Stimulated activated CD4-positive, alpha-beta T cell treated with anti-CD3 and anti-CD28 coated beads, Interleukin-15, amount 100 ng/mL, for 48 hours (primary cell): ENCODE measurements at places on chromosomes 7 and 10.

DNA sequence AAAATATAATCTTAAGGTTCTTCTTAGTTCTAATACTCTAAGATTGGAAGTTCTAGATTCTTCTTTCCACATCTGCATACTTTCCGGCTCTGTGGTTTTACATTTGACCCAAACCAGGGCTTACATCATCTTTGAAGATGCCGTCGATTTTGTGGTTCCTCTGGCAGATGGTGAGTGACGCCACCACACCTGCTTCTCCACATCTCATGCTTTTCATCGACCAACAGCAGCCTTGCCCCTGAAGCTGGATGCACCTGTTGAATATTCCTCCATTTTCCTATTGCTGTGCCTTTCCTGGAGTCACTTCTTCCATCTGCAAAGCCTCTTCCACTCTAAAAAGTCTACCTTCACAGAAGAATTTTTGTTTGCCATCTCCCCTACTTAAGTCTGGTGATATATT is 121.3 kb downstream of the PRKCQ start:
- no peak for DNase-seq

- DNase-seq = no peak
These were observed 17.8 kb downstream of the NPSR1 start for GRCh38 chr7:34675749-34676374.

- no peak for DNase-seq
These were observed 24.7 kb downstream of the LRRC27 start for GRCh38 chr10:132356621-132357195.

DNA sequence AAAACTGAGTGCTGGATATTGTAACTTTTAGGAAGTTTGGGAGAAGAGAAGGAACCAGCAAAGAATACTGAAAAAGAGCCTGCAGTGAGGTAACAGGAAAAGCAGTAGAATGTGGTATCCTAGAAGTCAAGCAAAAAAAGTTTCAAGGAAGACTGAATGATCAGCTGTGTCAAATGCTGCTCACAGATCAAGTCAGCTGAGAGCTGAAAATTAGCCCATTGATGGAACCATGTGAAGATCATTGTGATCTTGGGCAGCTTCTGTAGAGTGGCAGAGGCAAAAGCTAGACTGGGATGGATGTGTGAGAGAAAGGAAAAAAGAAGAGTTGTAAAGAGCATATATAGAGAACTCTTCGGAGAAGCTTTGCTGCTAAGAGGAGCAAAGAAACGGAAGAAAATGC is 315.4 kb upstream of the BMPER start:
- DNase-seq = no peak

- DNase-seq = no peak
These were observed 75.1 kb downstream of the ZMIZ1 start for GRCh38 chr10:79143879-79144278.

- DNase-seq = no peak
These were observed 482.4 kb upstream of the SEMA3D start for GRCh38 chr7:85669225-85669624.

- DNase-seq = no peak
These were observed 84.8 kb upstream of the ASAH2 start for GRCh38 chr10:50336140-50336539.

DNA sequence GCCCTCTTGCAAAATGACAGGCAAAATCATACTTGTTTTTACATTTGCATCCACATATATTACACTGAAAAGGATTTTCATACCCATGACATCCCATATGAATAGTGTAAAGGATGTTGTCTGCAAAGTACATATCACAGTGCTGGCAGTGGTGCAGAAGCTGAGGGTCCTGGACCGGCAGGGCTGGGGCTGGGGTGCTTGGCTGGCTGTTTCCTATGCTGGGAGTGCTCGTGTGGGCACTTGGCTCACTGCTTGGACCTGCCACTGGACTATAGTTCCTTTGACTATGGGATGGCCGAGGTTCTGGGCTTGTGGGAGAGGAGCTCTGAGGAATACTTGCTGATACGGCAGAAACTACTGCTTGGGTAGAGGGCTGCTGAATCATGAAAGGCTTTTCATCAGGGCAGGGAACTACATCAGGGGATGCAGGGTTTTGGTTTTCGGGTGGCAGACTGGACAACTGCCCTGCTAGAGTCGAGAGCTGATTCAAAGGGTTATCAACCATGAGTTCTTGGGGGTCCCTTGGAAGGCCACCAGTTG is 13.7 kb downstream of the PSTK start:
- no peak for DNase-seq

GRCh38 chr7:41328544-41328943 is 374.3 kb downstream of the INHBA start:
- DNase-seq = no peak

GRCh38 chr10:49139028-49139845 is 5.4 kb upstream of the FAM170B start:
- no peak for DNase-seq

GRCh38 chr10:58269782-58270290 is 874 bp downstream of the CISD1 start:
- no peak for DNase-seq

DNA sequence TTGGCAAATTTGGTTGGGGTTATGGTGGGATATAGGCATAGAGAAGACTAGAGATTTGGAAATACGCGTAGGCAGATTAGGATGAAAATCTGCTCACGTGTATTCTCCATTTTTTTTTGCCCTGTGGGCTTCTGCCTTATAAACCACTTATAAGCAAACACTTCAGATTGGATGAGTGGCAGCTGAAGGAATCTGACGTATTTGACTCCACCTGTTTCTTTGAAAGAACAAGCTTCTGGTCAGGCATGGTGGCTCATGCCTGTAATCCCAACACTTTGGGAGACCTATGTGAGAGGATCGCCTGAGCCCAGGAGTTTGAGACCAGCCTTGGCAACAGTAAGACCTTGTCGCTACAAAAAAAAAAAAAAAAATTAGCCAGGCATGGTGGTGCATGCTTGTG is 5.1 kb downstream of the STK31 start:
- no peak for DNase-seq

DNA sequence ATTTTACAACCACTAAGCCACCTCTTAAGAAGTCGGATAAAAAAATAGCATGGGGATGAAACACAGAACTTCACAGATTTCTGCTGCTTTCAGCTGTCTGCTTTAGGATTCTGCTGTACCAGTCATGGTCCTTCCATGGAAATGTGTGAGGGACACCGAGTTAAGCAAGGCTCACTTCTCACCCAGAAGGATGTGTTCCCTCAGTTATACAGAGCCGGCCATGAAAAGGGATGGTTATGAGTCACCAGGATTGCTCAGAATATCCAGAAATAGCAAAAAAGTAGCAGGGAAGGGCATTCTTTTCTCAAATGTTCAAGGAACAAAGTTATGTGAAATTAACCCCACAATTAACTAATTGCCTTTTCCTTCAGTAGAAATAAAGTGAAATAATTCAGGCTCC is 124.4 kb downstream of the AMPH start:
- no peak for DNase-seq

DNA sequence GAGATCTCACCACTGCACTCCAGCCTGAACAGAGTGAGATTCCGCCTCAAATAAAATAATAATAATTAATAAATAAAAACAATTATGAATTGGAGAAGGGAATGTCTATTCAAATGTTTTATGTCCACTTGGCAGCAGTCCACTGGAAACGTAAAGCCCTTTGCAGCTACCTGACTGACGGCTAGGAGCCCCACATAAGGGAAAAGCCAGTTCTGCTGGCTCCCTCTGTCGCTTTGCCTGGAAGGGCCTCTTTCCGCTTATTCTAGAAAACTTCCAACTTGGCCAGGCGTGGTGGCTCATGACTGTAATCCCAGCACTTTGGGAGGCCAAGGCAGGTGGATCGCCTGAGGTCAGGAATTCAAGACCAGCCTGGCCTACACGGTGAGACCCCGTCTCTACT is 6.1 kb upstream of the TNS3 start:
- DNase-seq = no peak

DNA sequence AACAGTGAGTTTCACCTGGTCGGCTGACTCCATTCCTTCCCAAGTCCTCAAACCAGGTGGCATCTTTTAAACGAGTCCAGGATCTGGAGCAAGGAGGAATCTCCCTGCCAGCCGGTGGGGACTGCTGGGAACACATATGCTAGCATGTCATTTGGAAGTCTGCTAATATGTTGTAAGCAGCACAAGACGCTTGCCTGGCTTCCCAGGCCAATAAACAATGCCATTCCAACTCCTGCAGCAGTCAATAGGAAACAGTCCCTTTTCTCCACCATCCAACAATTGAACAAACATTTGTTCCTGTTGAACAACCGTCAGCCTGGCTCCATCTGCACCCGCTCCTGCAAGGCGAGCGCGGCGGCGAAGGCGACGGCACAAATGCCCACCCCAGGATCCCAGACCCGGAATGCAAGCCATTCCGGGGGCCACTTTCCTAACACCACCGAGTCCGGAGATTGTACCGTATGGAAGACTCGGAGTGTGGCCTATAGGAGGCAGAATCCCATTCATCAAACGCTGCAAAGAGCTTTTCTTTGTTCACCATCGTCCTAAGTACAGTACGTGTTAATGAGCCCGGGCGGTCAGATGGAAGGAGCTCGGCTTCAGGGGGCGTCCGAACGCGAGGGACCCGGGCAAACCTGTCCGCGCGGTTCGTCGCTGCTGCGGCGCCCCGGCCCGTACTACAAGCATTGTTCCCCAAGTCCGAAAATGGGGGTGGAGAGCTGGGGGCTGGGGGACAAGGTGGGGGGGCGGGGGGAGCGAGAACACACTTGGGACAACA is 1.6 kb downstream of the FAM53B start:
- no peak for DNase-seq

- DNase-seq = no peak
These were observed 6.1 kb downstream of the LRRN3 start for GRCh38 chr7:111096997-111097396.

- DNase-seq = no peak
These were observed 122.7 kb upstream of the TMEM229A start for GRCh38 chr7:124155432-124156022.

- no peak for DNase-seq
These were observed 49.5 kb upstream of the ADAM12 start for GRCh38 chr10:126437635-126438406.

DNA sequence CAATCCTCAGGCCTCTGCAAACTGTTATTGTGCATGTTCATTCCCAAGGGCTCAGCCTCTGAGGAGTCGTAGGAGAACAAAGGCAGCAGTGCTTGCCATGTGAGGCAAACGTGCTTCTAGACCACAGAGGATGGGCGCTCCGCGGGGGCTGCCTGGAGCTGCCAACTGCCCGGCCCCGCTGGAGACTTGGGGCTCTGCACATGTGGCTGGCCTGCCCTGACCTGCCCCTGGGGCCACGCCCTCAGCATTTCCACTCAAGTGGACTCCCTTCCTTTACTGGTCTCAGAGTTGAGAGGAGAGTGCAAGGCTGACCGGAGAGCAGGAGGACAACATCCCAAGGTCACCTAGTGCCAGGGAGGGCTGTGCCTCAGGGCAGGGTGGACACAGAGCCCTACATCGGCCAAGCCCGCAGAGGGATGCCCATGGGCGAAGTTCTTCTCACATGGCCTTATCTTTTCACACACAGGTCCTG is 222.3 kb upstream of the ZNF32 start:
- no peak for DNase-seq

DNA sequence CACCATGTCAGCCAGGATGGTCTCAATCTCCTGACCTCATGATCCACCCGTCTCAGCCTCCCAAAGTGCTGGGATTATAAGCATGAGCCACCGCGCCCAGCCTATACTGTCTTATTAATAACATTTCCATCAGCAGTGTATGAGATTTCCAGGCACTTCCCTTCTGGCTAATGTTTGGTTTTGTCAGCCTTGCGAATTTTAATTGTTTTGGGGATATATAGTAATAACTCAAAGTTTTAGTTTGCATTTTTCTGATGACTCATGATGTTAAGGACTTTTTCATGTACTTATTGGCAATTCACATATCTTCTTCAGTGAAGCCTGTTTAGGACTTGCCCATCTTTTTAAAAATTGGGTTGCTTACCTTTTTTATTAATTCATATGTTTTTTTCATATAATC is 76.0 kb downstream of the TMEM270 start:
- no peak for DNase-seq

DNA sequence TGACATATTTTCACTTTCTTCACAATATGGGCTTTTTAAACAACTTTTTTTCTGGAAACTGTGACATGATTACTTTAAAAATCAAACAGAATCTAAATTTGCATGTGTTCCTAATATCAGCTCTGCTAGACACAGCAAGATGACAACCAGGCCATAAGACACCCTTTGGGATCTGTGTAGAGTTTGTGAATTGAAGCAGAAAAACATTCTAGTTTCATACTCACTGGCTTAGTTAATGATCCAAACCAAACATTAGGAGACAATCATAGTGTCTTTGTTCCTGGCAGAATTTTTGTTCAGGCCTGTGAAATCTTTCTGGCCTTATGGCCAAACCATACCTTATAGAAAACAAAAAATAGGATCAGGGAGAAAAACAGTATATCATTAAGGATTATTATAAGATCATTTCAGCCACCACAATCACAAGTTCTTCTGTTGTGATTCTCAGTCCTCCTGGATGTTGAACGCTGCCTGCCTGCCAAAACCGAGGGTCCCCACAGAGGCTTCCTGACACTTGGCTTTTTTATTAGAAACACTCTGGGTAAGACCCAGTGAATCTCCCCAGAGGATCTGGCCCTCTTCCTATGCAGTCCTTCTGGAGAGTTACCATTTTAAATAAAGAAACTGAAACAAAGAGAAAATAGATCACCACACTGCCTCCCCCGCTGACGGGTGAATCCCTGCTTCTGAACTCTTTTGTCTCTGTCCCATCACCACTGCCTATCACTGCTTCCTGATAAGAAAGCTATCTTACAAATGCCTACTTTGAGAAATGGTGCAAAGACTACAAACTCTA is 79.2 kb upstream of the PPP1R3C start:
- DNase-seq = no peak

- DNase-seq = no peak
These were observed 9.2 kb upstream of the ADCY1 start for GRCh38 chr7:45564886-45565455.

DNA sequence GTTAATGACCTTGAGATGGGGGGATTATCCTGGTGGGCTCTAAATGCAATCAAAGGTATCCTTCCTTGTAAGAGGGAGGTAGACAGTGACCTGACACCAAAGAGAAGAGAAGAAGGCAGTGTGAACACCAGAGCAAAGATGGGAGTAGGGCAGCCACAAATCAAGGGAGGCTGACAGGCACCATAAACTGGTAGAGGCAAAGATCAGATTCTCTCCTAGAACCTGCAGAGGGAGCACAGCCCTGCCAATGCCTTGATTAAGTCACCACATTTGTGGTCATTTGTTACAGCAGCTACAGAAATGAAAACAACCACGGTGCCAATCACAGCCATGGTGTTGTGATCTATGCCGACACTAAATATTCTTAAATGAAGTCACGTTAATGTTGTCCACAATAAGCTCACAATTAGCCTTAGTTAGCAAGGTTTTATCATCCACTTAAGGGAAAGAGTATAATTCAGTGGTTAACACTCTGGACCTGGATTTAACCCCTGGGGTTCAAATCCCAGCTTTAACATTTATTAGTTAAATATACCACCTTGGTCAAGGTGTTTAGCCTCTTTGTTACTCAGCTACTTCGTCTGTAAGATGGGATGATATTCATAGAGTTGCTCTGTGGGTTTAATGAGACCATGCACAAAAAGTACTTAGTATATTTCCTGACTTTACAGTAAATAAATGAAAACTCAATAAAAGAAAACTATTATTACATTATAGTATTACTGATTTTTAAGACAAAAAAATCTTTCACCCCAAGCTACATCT is 70.8 kb downstream of the SGMS1 start:
- DNase-seq = no peak

GRCh38 chr10:67875340-67876238 is 8.9 kb upstream of the SIRT1 start:
- no peak for DNase-seq
